ENCODE measurements at places on chromosomes 16 and 17. TPM values are rescaled to one million over a fixed set of nuclear protein-coding genes. Genes with fewer than 3 reads are reported as not detected.

GRCh38 chr17:31559584-31560501, 168.4 kb downstream of the RAB11FIP4 start:
- no peaks in the 10 kb centered on the region for H3K36me3 ChIP-seq
- no peaks in the 10 kb centered on the region for H3K27me3 ChIP-seq
- H3K4me1 ChIP-seq: peaks cover 44% of the 10 kb centered on the region
- peak overlapping the region; percentile 79 for H3K4me3 ChIP-seq

DNA sequence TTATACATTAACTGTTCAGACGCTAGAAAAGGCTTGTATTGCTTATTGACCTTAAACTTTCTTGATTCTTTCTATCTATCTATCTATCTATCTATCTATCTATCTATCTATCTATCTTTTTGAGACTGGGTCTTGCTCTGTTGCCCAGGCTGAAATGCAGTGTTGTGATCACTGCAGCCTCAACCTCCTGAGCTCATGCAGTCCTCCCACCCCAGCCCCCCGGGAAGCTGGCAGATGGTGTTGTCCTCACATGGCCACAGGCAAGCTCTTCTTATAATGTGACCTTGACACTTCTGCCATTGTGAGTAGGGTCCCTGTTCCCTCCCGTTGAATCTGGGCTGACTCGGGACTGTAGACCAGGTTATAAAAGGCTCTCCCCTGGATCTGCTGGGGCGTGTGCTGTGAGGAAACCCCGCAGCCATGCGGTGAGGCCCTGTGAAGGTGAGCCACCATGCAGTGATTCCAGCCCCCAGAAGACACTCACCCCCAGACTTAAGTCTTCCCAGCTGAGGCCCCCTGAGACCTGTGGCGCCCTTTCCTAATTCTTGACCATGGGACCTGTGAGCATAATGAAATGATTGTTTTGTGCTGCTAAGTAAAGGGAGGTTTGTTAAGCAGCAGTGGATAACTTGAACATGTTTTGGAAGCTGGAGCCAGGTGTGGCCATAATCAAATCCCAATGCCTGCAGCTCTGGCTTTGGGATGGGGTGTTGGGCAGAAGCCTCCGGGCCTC, 54.3 kb downstream of the RPTOR start:
- H3K4me3 ChIP-seq: no peak overlapping the region
- DNase-seq: no peak
- H3K4me1 ChIP-seq: peaks cover 19% of the 10 kb centered on the region
- H3K36me3 ChIP-seq: peaks cover 2% of the 10 kb centered on the region
- H3K27ac ChIP-seq: no peak overlapping the region
- H3K27me3 ChIP-seq: no peaks in the 10 kb centered on the region

GRCh38 chr17:70905796-70906195, 736.5 kb downstream of the KCNJ2 start:
- no peak for DNase-seq
- no peaks in the 10 kb centered on the region for H3K27me3 ChIP-seq
- H3K36me3 ChIP-seq: peaks cover 7% of the 10 kb centered on the region
- H3K27ac ChIP-seq: peak overlapping the region; percentile 93
- no peak overlapping the region for H3K4me3 ChIP-seq

- H3K4me3 ChIP-seq: no peak overlapping the region
- DNase-seq: peak; percentile 75
- no peak overlapping the region for H3K27ac ChIP-seq
- no peaks in the 10 kb centered on the region for H3K36me3 ChIP-seq
These were observed 7.8 kb upstream of the ADGRG1 start for GRCh38 chr16:57620335-57621231.

DNA sequence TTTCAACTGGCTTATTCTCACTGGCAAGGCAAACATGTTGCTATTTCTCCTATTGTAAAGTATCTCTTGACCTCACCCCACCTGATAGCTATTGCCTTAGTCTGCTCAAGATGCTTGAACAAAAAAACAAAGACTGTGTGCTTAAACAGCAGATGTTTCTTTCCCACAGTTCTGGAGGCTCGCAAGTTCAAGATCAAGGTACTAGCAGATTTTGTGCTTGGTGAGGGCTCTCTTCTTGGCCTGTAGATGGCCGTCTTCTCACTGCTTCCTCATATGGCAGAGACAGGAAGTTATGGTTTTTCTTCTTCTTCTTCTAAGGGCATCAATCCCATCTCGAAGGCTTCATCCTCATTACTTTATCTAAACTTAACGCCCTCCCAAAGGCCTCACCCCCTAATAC, 109.7 kb upstream of the CLEC3A start:
- no peak overlapping the region for H3K4me3 ChIP-seq
- H3K27ac ChIP-seq: no peak overlapping the region
- no peak for DNase-seq
- no peaks in the 10 kb centered on the region for H3K4me1 ChIP-seq
- H3K36me3 ChIP-seq: no peaks in the 10 kb centered on the region

GRCh38 chr16:57801809-57802340, 416 bp downstream of the KIFC3 start:
- no peak for DNase-seq
- peak overlapping the region; percentile 92 for H3K27ac ChIP-seq
- peak overlapping the region; percentile 84 for H3K4me3 ChIP-seq

DNA sequence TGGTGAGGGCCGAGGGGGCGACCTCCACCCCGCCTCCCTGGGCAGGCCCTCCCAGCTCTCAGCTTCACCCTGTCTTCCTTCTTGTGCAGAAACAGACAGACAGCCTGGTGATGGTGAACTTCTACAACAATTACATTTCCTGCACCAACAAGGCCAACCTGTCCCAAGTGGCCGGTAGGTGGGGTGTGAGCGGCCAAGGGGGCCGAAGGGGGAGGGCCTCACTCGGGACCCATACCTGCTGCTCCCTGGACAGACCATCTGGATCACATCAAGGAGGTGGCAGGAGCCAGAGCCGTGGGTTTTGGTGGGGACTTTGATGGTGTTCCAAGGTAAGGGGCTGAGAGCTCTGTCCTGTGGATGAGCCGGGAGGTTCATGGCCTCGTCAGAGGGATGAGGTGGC, 20.1 kb downstream of the CHMP1A start:
- H3K4me3 ChIP-seq: no peak overlapping the region
- H3K27me3 ChIP-seq: peaks cover 4% of the 10 kb centered on the region
- no peak for DNase-seq
- no peak overlapping the region for H3K27ac ChIP-seq
- no peaks in the 10 kb centered on the region for H3K36me3 ChIP-seq
- H3K4me1 ChIP-seq: peaks cover 8% of the 10 kb centered on the region

DNA sequence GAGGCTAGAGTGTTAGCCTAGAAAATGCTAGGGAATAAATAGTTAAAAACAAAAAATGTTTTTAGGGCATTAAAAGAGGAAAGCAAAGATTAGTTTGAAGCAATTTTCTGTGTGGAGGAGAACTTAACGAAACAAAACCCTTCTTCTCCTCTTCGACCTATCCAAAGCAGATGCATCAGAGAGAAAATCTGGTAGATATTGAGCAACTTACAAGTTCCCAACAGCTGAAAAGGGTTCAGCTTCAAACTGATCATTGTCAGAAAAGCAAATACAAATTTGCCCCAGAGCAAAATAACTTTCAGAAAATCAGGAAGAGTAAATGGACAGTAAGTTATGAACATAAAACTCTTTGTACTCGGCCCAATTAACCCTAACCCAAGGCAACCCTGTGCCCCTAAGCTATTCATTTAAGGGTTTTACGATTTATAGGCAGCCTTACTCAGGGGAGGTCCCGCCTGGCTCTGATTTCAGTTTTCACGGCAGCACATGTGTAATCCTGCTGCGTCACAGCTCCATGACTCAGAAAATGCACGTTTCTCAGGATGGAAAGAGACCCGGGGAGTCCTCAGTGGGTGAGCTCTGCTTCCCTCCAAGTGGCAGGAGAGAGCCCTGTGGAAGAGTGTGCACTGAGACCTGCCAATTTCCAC, 405.7 kb upstream of the SALL1 start:
- H3K27ac ChIP-seq: no peak overlapping the region
- H3K36me3 ChIP-seq: no peaks in the 10 kb centered on the region
- H3K4me1 ChIP-seq: peaks cover 6% of the 10 kb centered on the region

DNA sequence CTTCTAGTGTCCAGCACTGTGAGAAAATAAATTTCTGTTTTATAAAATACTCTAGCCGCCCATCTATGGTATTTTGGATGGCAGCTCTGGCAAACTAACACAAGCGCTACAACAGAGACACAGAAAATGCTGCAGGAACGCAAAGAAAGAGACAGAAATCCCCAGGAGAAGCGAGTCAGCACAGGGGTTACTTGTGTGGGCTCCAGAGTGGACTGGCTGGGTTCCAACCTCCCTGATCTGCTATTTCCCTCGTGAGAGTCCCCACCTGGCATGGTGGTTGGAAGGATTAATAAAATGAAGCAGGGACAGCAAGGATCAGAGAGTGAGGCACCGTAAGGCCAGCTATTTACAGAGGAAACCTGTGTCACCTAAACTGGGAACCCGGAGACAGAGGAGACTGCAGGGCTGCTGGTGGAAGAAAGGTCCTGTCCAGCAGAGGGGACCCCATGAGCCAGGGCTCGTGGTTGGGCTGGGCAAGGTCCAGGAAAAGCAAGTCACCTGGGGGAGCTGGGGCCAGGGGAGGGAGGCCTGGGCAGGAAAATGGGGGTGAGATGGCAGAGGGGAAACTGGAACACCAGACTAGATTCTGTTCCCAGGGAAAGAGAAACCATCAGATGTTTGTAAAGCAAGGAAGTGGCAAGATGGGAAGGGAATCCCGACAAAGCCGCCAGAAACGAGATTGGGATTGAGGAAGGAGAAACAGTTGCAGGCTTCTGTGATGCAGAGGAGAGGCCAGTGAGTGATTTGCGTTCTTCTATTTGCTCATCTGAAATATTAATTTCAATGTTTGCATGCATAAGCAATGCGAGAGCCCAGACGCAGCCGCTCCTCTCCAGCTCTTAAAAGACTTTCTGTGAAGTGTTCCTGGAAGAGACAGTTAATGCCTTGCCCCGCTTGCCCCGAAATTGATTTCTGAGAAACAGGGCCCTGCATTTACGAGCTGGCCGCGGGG, 63.0 kb upstream of the TEKT3 start:
- peak overlapping the region; percentile 88 for H3K27ac ChIP-seq
- no peak overlapping the region for H3K4me3 ChIP-seq
- no peaks in the 10 kb centered on the region for H3K36me3 ChIP-seq
- no peaks in the 10 kb centered on the region for H3K27me3 ChIP-seq
- H3K4me1 ChIP-seq: peaks cover 55% of the 10 kb centered on the region
- DNase-seq: no peak

- no peak for DNase-seq
- H3K27me3 ChIP-seq: peaks cover 37% of the 10 kb centered on the region
- no peak overlapping the region for H3K27ac ChIP-seq
These were observed 7.6 kb downstream of the RUNDC3A start for GRCh38 chr17:44315760-44316731.

- no peaks in the 10 kb centered on the region for H3K36me3 ChIP-seq
- H3K27ac ChIP-seq: no peak overlapping the region
- no peak for DNase-seq
- peaks cover 50% of the 10 kb centered on the region for H3K4me1 ChIP-seq
- H3K27me3 ChIP-seq: no peaks in the 10 kb centered on the region
These were observed 23.4 kb upstream of the SEC14L1 start for GRCh38 chr17:77117415-77117814.

- DNase-seq: no peak
- no peak overlapping the region for H3K27ac ChIP-seq
- H3K27me3 ChIP-seq: no peaks in the 10 kb centered on the region
- H3K4me1 ChIP-seq: no peaks in the 10 kb centered on the region
These were observed 11.7 kb downstream of the CACNG1 start for GRCh38 chr17:67055811-67056745.

DNA sequence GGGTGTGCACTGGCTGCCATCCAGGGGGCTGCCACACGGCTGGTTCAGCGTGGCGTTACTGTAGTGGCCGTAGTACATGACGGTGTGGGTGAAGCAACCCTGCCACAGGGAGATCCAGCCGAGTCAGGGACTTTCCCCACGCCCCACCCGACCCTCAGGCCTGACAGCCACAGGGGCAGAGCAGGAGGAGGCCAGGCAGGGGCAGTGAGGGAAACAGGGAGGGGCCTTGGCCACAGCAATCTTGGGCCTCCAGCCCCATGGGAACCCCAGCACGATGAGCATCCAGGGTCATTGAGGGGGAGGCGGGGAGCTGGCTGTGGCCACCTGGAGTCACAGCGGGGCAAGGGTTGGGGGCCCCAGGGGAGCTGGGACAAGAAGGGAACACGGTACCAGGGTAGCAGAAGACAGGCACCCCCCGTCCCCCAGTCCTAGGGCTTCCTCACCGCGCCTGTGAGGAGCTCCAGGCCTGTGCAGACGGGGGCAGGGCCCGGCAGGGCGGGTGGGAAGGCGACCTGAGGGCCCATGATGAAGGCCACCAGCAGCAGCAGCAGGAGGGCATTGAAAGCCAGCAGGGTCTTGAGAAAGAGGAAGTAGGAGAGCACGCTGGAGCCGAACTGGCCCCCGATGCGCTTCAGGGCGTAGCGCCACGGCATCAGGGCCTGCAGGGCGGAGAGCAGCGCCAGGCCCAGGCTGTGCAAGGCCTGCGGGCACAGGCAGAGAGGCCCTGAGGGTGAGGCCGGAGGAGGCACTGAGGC, 4.3 kb downstream of the TMC6 start:
- H3K27ac ChIP-seq: no peak overlapping the region
- no peak overlapping the region for H3K4me3 ChIP-seq
- H3K36me3 ChIP-seq: peaks cover 2% of the 10 kb centered on the region
- peaks cover 12% of the 10 kb centered on the region for H3K4me1 ChIP-seq
- H3K27me3 ChIP-seq: no peaks in the 10 kb centered on the region

- no peaks in the 10 kb centered on the region for H3K4me1 ChIP-seq
- H3K27ac ChIP-seq: no peak overlapping the region
- no peak overlapping the region for H3K4me3 ChIP-seq
- no peak for DNase-seq
- peaks cover 1% of the 10 kb centered on the region for H3K36me3 ChIP-seq
These were observed 743.5 kb downstream of the WWOX start for GRCh38 chr16:78842950-78843349.

- no peak for DNase-seq
These were observed 117.4 kb downstream of the HIC1 start for GRCh38 chr17:2172077-2172851.

GRCh38 chr17:32976131-32976530, 15.5 kb upstream of the SPACA3 start:
- no peak overlapping the region for H3K27ac ChIP-seq
- no peaks in the 10 kb centered on the region for H3K4me1 ChIP-seq
- no peaks in the 10 kb centered on the region for H3K36me3 ChIP-seq
- no peak overlapping the region for H3K4me3 ChIP-seq

Gene TP53
- total RNA-seq: 74.9 TPM

Gene SHPK
- 6.1 TPM for total RNA-seq

Gene DPEP2NB
- not detected for total RNA-seq

Gene GDPD3
- 3.2 TPM for total RNA-seq

Gene STH
- not detected for total RNA-seq

Gene SOX15
- 0.32 TPM for total RNA-seq

Gene ARRB2
- total RNA-seq: 11.8 TPM

Gene C17orf50
- total RNA-seq: not detected

Gene SPECC1
- total RNA-seq: 91.9 TPM

Gene KRT31
- not detected for total RNA-seq

Gene C16orf74
- total RNA-seq: 0.82 TPM

Gene LGALS9B
- total RNA-seq: not detected

Gene SLC38A8
- total RNA-seq: not detected

Gene RPRML
- total RNA-seq: not detected
